Inflammatory macrophage treated with lipopolysaccharide for 1 hour (primary cell): ENCODE measurements at places on chromosomes 6 and 20.

- no peak for DNase-seq
Observed at GRCh38 chr6:22421198-22421597, 124.4 kb upstream of the PRL start.

DNA sequence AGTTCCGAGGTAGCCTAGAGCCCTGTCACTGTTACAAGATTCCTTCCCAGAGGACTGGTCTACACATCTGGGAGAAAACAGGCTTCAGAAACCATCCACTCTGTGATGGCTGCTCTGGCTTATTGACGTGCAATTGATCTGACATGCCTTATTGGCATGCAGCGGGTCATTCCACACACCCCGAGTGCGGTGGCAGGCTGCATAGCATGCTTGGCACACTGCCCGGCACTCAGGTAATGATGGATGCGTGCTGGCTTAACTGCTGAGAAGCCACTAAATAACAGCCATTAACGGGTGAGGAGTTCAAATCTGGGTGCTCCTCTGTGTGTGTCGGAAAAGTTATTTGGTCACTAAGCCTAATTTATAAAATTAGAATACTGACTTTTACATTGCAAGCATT lies 67.9 kb upstream of the CDH4 start:
- DNase-seq = no peak

DNA sequence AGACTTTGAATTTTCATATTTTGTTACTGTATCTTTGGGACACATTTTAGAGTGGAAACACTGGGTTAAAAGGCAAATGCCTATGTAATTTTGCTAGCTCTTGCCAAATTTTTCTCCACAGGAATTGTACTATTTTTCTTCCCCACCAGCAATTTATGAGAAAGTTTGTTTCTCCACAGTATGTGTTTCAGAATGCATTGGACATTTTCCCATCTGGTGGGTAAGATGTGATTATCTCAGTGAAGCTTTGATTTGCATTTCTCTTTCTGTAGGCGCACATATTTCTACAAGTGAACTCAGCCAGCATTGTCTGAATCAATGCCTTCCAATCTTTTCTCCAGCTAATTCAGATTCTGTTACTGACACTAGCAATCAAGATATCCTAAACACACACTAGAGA lies 157.8 kb downstream of the RCAN2 start:
- DNase-seq = no peak

- DNase-seq = no peak
Observed at GRCh38 chr6:69069881-69070280, 434.8 kb downstream of the ADGRB3 start.

DNA sequence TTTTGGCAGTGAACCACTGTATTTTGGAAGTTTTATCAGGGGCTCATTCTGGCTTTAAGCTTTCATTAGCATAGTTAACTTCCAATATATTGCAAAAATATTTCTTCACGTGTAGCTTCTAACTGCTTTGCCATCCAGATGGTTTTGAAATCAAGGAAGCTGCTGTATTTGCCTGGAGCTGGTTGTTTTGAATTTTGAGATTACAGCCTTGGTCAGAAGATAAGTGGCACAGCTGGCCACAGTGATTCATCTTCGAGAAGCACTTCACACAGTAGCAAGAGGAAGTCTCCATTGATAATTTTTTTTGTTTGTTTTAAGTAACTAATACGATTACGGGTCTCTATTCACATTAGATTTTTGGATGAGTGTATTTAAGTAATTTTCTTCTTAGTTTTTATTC lies 3.8 kb downstream of the APCDD1L start:
- DNase-seq = no peak

GRCh38 chr6:30515106-30515505 lies 25.8 kb downstream of the HLA-E start:
- DNase-seq = no peak

DNA sequence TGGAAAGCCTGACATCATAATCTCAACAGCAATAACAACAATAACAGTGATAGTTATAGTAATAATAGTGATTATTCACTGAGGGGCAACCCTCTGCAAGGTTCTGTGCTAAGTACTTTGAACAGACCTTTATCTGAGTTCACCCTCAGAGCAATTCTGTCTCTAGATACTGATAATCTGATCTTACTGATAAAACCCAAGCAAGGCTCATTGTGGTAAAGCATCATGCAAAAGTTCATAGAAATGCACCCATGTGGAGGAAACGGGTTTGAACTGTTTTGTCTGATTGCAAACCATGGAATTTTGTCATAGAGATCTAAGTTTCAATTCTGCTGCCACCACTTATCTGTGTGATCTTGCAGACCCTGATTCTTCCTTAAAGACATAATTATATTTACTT lies 1.3 kb upstream of the KIAA0408 start:
- DNase-seq = no peak

DNA sequence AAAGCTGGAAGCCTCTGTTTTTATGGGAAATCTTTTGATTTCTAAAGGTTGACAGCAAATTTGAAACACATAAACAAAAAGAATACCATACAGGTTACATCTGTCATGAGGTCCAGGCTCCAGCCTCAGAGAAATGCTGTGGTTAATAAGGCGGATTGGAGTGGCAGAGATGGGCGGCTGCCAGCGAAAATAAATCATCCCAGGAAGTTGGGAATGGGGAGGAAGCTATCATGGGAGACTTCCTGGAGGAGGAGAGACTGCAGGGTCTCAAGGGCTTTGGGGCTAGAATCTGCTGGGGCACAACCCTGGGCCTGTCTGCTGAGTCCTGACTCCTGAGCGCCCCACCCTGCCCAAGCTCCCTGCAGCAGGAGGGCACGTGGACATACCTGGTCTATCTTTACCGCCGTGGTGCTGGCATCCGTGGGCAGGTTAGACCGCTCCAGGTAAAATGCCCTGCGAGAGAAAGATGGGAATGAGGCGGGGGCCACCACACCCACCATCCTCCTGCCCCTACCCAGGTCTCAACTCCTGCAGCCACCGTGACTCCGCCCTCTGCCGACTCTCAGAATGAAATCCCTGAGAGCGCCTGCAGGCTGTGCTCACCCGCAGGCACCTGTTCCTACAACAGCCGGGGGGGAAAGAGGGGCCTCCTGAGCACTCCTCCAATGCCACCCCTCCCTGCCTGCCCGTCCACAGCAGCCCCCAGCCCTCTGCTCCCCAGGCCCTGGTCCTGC lies 197.3 kb downstream of the PREX1 start:
- no peak for DNase-seq

DNA sequence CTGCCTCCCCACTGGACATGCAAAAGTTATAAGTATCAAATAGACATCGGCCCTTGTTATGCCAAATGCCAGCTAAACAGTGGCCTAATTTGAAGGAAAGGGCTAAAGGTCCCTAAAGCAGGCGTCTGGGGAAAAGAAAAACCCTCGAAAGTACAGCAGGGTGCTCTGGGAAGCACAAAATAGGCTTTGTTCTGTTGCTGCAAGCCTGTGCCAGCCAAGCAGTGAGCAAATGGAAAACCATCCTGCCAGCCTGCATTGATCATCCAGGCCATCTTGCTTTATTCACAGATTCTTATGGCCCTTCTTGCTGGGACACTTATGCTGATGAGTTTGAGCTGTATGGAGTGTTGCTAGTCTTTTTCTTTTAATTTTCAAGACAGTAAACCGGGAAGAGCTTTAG lies 62.2 kb upstream of the PLEKHG1 start:
- no peak for DNase-seq
